Thoracic aorta (tissue), 2 donors: ENCODE measurements at places on chromosomes 7 and 10.

DNA sequence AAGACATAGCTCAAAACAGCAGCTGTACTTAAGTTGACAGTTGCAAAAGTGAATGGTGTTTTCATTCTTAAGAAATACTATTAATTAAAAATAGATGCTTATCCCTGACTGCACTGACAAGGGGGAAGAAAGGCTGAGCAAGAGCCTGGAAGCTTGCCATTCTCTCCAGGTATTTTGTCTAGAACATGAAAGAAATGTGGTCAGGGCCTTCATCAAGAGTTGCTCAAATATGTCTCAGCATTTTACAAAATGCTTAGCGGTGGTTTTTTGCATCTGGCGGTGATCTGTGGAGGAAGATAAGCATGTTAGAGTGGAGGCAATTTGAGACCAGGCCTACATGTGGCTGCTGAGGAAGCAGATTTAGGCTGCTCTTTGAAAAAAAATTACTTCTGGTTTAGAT, 46.4 kb upstream of the CC2D2B start:
- H3K27me3 ChIP-seq, result no peaks in the 10 kb centered on the region
- DNase-seq, result no peak
- no peak overlapping the region for H3K27ac ChIP-seq
- H3K4me1 ChIP-seq, result no peaks in the 10 kb centered on the region
- peaks cover 5% of the 10 kb centered on the region for H3K36me3 ChIP-seq

DNA sequence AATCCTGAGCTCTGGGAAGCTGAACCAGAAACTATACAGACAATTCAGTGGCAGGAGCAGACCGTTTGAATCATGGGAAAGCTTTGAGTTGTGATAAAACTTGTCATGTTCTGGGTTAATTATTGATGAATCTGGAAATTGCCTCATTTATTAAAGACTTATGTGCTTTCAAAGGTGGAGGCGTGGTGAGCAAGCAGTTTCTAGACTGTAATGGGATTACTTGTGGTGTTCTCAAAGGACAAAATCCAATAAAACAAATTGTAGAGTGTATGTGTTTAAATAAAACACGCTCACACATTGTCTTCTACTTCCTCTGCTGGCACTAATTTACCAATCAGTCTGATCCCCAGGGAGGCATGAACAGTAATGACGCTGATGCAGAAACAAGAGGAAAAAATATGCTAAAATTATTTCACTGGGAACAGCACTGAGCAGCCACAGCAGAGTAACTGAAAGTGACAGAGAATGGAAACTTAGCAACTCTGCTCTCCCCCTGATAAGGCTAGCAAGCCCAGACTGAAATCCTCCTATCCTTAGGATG, 25.1 kb downstream of the PARD3 start:
- DNase-seq, result no peak
- no peak overlapping the region for H3K4me3 ChIP-seq
- no peak overlapping the region for H3K27ac ChIP-seq

GRCh38 chr7:108145401-108145800, 15.2 kb upstream of the LAMB4 start:
- H3K4me3 ChIP-seq, result no peak overlapping the region
- no peaks in the 10 kb centered on the region for H3K27me3 ChIP-seq
- no peaks in the 10 kb centered on the region for H3K36me3 ChIP-seq
- no peak overlapping the region for H3K27ac ChIP-seq
- no peak for DNase-seq

DNA sequence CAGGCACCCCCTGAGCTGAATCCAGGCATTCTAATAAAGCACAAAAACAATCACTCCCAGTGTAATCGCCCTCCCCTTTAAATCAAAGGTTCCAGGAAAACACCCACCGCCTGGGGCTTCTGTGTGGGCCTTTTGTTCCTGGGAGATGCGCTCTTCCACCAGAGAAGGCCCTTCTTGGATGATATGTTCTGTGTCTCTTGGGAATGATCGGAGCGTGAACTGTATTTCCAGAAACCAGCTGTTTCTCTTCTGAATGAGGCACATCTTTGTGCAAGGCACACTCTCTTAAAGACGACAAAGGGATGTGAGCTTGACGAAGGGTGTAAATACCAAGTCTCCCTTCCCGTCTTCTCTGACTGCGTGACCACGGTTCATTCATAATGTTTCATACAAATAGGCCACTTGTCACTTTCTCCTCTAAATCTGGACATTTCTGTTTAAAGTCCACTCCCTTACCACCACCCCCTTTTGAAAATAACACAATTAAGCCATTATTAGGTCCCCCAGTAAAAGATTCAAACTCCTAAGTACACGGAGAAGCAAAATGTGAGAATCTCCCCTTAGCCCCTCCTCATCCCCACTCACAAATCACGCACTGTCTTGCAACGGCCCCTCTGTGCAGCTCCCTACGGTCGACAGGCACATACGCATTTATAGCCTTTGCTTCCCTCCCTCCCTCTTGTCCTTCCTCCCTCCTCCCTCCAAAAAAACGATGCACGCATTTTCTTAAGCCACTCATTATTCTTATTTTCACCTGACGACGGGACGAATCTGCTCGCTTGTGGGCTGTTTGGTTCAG, 45.6 kb upstream of the ENO4 start:
- H3K27me3 ChIP-seq, result no peaks in the 10 kb centered on the region
- H3K4me3 ChIP-seq, result no peak overlapping the region
- no peak overlapping the region for H3K27ac ChIP-seq
- DNase-seq, result no peak

- no peak overlapping the region for H3K4me3 ChIP-seq
- no peaks in the 10 kb centered on the region for H3K36me3 ChIP-seq
- no peak overlapping the region for H3K27ac ChIP-seq
- no peak for DNase-seq
These were observed 81.9 kb upstream of the CAPZA2 start for GRCh38 chr7:116780521-116780920.

DNA sequence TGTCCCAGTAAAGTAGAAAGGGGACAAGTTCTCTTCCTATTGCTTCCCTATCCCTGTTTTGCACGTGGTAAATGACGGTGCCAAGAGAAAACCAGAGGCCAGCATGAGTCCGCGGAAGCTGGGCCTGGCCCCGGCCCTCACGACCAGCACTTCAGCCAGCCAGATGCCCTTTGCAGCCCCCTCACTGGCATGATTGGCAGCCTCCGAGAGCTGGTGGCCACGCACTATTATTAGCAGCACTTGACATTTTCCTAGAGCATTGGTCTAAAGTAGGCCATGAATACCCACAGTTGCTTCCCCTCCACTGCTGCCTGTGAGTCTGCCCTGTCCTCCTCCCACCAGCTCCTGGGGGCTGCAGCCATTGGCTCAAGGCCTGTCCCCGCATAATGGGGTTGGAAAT, 369.1 kb downstream of the PLXNA4 start:
- H3K4me3 ChIP-seq, result no peak overlapping the region
- no peaks in the 10 kb centered on the region for H3K27me3 ChIP-seq
- no peaks in the 10 kb centered on the region for H3K4me1 ChIP-seq
- H3K36me3 ChIP-seq, result peaks cover 10% of the 10 kb centered on the region

DNA sequence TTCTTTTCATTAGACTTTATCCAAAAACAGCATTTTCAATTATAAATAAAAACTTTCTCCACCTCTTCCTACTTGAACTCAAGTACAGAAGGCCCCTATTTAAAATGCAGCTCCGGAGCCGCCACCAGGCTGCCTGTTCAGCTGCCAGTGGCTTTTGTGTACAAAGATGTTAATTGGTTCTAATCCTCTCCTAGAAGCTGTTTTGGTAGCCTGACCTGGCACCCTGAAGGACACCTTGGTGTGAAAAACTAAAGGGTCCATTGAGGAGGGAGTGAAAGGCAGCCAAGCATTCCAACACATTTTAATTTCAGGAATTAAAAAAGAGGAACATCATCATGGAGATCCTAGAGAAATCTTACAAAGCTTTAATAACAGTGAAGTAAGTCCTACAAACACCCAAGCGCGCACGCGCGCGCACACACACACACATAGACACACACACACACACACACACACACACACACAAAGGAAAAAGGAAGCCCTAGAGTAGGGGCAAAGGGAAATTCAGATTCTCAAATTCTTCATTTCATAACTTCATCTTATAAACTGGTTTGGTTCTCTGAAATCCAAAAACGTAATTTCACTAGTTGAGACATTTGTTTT, 41.4 kb downstream of the VAX1 start:
- no peak overlapping the region for H3K4me3 ChIP-seq
- H3K27ac ChIP-seq, result no peak overlapping the region
- no peaks in the 10 kb centered on the region for H3K4me1 ChIP-seq
- H3K36me3 ChIP-seq, result no peaks in the 10 kb centered on the region

GRCh38 chr7:51064688-51065087, 251.9 kb downstream of the COBL start:
- H3K27ac ChIP-seq, result no peak overlapping the region
- no peaks in the 10 kb centered on the region for H3K36me3 ChIP-seq
- H3K4me3 ChIP-seq, result no peak overlapping the region
- H3K4me1 ChIP-seq, result no peaks in the 10 kb centered on the region

- H3K4me1 ChIP-seq, result no peaks in the 10 kb centered on the region
- no peak for DNase-seq
- no peaks in the 10 kb centered on the region for H3K27me3 ChIP-seq
- H3K27ac ChIP-seq, result no peak overlapping the region
- no peaks in the 10 kb centered on the region for H3K36me3 ChIP-seq
- no peak overlapping the region for H3K4me3 ChIP-seq
These were observed 291.2 kb upstream of the FZD1 start for GRCh38 chr7:90972906-90973550.

DNA sequence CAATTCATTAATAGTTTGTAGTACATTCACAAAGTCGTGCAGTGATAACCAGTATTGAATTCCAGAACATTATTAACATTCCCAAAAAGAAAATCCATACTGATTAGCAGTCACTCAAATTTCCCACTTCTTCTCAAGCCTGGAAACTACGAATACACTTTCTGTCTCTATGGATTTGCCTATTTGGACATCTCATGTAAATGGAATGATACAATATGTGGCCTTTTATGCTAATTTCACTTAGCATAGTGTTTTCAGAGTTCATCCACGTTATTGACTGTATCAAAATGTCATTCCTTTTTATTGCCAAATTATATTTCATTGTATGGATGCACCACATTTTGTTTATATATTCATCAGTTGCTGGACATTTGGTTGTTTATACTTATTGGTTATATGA, 78.8 kb downstream of the STK31 start:
- H3K27ac ChIP-seq, result no peak overlapping the region
- no peak for DNase-seq

GRCh38 chr7:24764972-24765744, 7.9 kb upstream of the GSDME start:
- DNase-seq, result no peak
- no peaks in the 10 kb centered on the region for H3K27me3 ChIP-seq
- no peak overlapping the region for H3K4me3 ChIP-seq
- no peaks in the 10 kb centered on the region for H3K4me1 ChIP-seq
- H3K36me3 ChIP-seq, result no peaks in the 10 kb centered on the region

- H3K4me1 ChIP-seq, result peaks cover 68% of the 10 kb centered on the region
- DNase-seq, result peak; percentile 48
- H3K27ac ChIP-seq, result peak overlapping the region; percentile 87
- peaks cover 3% of the 10 kb centered on the region for H3K36me3 ChIP-seq
These were observed 6.5 kb downstream of the AGFG2 start for GRCh38 chr7:100545360-100546128.

- DNase-seq, result no peak
- H3K4me1 ChIP-seq, result no peaks in the 10 kb centered on the region
- H3K27me3 ChIP-seq, result no peaks in the 10 kb centered on the region
- no peak overlapping the region for H3K4me3 ChIP-seq
These were observed 21.1 kb downstream of the SCART1 start for GRCh38 chr10:133474665-133475424.

- no peak for DNase-seq
- no peak overlapping the region for H3K4me3 ChIP-seq
- H3K36me3 ChIP-seq, result peaks cover 6% of the 10 kb centered on the region
- H3K27me3 ChIP-seq, result no peaks in the 10 kb centered on the region
- peak overlapping the region; percentile 96 for H3K27ac ChIP-seq
These were observed 1.1 kb upstream of the AEBP1 start for GRCh38 chr7:44102846-44103565.

- peaks cover 9% of the 10 kb centered on the region for H3K36me3 ChIP-seq
- no peak overlapping the region for H3K4me3 ChIP-seq
- no peaks in the 10 kb centered on the region for H3K27me3 ChIP-seq
- H3K27ac ChIP-seq, result no peak overlapping the region
- DNase-seq, result no peak
These were observed 170.9 kb downstream of the ZMYND11 start for GRCh38 chr10:306007-306674.

- H3K4me3 ChIP-seq, result no peak overlapping the region
- H3K27me3 ChIP-seq, result no peaks in the 10 kb centered on the region
- H3K36me3 ChIP-seq, result no peaks in the 10 kb centered on the region
- no peak for DNase-seq
These were observed 296.3 kb upstream of the ZMIZ1 start for GRCh38 chr10:78772486-78772885.

DNA sequence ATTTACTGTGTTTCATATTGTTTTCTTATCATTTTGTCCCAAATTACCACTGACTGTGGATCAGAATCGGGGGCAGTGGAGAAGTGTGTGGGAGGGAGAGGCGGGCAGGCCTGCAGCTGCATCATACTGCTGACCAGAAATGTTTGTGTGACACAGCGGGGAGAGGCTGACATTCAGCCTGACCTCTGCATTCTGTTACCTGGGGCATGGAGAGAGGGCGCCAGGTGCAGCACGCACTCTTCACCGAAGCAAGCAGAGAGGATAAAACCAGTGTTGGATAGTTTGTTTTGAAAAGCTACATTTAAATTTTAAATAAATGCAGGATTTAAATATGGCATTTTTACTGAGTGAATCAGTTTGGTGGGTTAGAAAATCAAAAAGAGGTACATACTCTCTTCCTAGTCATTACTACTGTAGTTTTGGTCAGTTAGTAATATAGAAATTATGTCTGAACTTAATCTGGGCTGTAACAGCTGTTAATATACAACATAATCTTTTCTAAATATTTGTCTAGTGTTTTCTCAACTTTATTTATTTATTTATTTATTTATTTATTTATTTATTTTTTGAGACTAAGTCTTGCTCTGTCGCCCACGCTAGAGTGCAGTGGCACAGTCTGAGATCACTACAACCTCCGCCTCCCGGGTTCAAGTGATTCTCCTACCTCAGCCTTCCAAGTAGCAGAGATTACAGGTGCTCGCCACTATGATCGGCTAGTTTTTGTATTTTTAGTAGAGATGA, 8.8 kb upstream of the STMP1 start:
- DNase-seq, result no peak
- H3K36me3 ChIP-seq, result no peaks in the 10 kb centered on the region
- no peaks in the 10 kb centered on the region for H3K27me3 ChIP-seq
- no peaks in the 10 kb centered on the region for H3K4me1 ChIP-seq
- no peak overlapping the region for H3K27ac ChIP-seq
- no peak overlapping the region for H3K4me3 ChIP-seq
